ENCODE measurements at places on chromosomes 2 and 18.

GRCh38 chr2:86194751-86195054 lies 559 bp downstream of the IMMT start:
- DNase-seq: no peak

DNA sequence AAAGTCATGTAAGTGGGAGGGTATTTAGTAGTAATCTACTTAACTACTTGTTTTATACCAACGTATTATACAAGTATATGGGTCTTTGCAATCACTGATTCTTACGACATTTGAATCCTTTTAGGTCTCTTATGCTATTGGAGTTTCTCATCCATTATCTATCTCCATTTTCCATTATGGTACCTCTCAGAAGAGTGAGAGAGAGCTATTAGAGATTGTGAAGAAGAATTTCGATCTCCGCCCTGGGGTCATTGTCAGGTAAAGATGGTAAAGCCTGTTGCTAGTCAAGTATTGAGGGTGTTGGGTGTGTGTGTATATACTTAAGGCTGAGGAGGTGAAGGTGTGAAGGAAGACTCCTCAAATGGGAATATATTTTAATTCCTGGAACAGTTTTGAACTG lies 3.8 kb downstream of the MAT2A start:
- DNase-seq: no peak

- no peak for DNase-seq
Observed at GRCh38 chr2:230619491-230619890, 93.2 kb upstream of the CAB39 start.

DNA sequence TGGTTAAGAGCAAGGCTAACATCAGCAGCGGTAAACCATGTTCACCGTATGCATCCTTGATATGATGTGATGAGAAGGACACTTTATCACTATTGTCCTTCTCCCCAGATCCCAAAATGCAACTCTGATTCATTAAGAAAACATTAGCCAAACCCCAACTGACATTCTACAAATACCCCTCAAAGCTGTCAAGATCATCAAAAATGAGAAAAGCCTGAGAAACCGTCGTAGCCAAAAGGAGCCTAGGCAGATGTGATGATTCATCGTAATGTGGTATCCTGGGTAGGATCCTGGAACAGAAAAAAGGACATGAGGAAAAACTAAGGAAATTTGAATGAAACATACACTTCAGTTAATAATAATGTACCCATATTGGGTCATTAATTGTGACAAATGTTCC lies 67.3 kb upstream of the ST6GAL2 start:
- DNase-seq: no peak

DNA sequence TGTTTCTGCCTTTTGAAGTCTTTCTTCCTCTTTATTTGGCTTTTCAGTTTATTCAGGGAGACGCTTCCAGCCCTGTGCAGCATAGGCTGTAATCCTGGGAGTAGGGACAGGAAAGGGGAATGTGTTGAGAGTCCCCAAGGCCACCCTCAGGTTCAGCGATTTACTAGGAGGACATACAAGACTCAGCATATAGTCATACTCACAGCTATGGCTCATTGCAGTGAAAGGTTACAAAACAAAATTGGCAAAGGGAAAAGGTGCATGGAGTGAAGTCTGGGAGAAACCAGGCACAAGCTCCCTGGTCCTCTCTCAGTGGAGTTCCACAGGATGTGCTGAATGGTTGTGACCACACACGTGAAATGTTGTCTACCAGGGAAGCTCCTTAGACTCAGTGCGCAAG lies 49.6 kb upstream of the ZNF638 start:
- DNase-seq: no peak

GRCh38 chr2:231604101-231604684 lies 11.5 kb downstream of the TEX44 start:
- DNase-seq: no peak

GRCh38 chr2:46528880-46529279 lies 49.5 kb downstream of the TMEM247 start:
- no peak for DNase-seq

GRCh38 chr18:27825689-27826088 lies 351.2 kb downstream of the CDH2 start:
- DNase-seq: no peak

DNA sequence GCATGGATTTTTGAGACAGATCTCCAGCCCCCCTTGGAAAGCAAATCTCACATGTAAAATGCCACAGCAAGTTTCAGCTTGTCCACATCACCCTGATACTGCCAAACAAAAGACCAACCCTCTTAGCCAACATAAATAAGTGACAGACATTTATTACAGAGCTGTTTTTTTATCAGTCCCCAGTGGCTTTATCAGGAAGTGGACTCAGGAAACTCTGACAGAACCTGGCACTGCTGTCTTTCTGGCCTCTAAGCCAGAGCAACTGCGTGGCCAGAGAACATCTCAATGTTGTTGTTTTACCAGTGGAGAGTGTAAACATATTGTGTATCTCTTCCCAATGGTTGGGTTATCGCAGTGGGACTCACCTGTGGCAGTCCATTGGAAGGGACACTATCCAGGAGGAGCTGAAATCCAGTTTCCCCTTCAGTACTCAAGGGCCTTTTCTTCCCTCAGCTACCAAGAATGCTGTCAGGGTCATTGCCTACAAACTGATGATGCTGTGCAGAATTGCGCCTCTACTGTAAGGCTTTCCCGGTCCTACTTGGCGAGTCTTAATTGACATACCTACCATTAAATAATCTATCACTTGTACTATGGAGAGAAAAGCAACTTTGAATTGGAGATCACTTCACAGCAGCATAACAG lies 22.0 kb downstream of the SLC14A1 start:
- DNase-seq: no peak

GRCh38 chr2:149155196-149155969 lies 116.9 kb downstream of the LYPD6B start:
- DNase-seq: no peak

DNA sequence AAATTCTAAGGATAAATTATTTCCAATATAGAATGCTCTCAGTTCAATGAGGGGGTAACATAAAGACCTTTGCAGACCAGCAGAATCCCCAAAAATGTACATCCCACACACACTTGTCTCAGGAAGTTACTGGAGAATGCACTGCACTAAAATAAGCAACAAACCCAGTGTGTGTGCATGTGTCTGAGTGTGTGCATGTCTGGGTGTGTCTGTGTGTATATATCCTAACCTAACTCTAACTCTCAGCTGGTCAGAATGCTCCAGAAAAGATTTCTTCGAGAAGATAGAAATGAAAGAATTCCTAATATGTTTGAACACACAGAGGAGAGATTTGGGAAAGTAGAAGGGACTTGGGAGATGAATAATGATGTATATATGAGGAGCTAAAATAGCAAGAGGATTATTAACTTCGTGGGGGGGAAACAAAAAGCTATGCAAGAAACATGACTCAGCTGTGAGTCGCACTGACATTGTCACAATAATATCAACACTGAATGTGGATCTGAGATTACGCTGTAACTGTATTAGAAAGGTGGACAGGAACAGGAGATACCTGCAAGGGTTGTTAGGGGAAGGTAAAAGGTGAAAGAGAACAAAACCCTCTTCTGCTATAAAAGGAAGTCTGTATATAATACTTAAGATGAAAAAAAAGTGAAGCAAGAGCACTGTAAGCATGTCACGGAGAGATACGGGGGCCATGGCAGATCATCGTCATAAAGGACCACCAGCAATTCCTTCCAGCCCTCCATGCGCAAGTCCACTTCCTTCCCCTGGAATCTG lies 11.1 kb downstream of the COLEC12 start:
- no peak for DNase-seq

DNA sequence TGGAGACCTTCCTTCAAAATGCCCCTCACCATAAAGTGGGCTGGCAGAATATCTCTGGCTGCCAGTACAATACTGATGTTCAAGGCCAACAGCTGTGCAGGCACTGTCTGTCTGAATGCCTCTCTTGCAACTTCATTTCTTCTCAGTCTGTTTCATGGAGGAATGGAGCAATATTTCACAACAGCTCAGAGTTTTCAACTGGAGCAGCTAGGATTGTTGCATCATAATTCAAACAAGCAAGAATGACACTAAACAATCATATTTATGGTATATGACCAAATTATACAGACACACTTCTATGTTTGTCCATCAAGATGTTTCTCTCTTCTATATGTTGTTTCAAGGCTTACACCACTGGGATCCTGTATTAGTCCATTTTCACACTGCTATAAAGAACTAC lies 444.2 kb downstream of the LRATD1 start:
- DNase-seq: no peak

DNA sequence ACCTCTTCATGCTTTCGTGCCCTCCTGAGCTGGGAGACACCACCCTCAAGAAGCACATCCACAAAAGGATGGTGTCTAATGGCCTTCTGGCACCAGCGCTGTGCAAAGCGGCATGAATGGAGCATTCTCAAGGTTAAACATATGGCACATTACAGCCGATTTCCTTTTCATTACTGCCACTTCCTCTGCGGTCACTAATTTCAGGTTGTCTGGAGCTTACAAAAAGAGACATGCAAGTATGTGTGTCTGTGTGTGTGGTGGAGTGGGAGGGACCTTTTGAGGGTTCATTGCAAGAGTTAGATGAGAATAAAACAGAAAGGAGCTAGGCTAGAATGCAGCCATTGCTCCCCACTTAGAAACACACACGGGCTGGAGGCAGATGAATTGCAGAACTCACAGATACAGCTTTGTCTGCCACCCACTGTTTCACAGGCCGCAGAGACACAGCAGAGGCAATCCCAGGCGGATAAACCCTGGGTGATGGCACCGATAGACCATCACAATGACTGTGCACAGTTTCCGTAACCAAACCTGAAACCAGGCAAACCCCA lies 76.0 kb downstream of the TGIF1 start:
- no peak for DNase-seq

- no peak for DNase-seq
Observed at GRCh38 chr2:177395351-177396065, 2.9 kb downstream of the AGPS start.

GRCh38 chr2:10467401-10467800 lies 19.3 kb upstream of the ODC1 start:
- DNase-seq: no peak

GRCh38 chr18:78430131-78430758 lies 549.4 kb upstream of the SALL3 start:
- DNase-seq: peak; percentile 84

- no peak for DNase-seq
Observed at GRCh38 chr2:230347659-230348305, 20.8 kb downstream of the SP140L start.

DNA sequence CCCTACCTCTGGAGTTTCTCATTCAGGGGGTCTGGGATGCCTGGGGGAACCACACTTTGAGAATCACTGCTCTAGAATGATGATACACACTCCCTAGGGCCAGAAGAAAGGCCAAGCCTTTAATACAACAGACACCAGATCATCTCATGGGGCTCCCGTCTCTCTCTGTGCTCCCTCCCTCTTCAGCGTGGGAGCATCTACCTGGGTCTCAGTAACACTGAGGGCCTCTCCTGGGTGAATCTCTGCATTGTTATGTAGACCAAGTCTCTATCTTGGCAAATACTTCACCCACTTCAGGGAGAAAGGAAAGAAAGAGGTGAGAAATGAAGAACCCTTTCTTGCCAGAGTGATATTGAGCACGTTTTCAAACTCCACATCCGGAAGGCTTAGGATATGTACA lies 146.8 kb upstream of the MSH6 start:
- no peak for DNase-seq

- no peak for DNase-seq
Observed at GRCh38 chr18:55264108-55264507, 304.8 kb upstream of the CCDC68 start.

DNA sequence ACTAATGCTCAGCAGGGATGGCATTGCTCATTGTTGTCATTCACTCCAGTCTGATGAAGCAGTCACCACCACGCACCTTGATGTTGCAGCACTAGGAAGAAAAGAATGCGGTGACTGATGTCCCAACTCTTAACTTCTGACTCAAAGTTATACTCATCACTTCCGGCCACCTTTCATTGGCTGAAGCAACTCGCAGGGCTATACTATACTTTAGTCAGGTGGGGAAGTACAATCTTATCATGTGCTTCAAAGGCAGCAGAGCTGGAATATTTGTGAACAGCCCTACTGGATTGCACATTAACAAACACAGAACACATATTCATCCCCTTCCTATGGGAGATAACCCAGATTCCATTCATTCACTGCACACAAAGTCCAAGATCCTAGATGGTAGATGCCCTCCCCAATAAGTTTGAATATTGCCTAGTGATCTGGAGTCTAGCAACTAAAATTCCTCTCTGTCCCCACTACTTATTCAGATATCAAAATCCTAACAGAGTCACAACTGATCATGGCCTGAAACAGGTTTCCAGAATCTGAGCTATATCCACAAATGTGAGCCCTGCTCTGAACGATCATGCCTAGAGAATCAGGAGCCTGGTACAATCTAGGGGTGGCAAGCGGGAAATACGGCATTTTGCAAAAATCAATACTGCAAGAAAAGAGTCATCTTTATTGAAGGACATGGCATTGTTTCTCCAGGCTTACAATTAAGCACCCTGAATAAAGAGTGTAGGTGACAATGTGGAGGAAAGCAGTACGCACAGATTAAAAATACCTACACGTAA lies 3.4 kb upstream of the SPATS2L start:
- no peak for DNase-seq

DNA sequence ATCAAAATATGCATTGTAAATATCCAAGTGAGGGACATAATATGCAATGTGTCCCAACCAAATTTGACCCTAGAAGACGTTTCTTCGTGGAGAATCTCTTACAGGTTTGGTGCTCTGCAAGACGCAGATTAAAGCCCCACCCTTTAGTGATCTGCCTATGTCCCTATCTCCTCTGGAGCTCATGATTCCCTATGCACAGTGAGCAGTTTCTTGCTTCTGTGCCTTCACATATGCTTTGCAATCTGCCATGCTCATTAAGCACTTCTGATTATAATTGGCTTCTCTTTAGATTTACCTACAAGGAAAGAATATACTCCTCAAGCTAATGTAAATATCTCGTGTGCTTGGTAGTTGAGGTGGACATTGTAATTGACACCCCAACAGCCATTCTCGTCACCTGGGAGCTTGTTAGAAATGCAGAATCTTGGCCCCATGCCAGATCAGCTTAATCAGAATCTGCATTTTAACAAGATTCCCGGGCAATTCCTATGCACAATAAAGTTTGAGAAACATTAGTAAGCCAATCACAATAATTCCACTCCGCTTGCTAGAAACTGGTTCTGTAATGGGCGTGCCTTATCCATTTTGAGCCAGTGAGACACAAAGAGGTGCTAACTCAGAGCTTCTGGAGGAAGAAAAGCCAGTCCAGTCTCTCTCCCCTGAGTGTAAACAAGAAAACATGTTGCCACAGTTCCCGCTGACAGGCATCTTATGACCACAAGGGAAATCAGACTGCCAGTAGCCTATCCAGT lies 2.8 kb upstream of the PUM2 start:
- DNase-seq: peak; percentile 69

DNA sequence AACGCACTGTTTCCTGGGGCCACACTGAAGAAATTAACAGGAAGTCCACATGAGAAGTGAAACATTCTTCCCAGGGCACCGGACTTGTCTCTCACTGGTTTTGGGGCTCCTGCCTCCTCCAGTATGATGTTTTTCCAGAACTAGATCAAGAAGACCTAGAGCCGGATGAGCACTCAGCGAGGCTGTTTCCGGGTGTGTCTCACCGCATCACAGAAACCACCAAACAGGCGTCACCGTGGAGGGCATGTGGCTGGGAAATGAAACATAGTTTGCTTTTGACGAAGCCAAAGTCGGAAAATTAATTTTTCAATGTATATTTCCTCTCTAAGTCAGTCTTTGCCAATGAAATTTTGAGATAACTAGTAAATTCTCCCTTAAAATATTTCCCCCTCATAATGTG lies 314.0 kb upstream of the SALL3 start:
- DNase-seq: no peak

Data from NCI-H748 treated with DMSO at 0.1 percent for 48 hours (cell line).